ENCODE measurements at places on chromosomes 12 and 14.

DNA sequence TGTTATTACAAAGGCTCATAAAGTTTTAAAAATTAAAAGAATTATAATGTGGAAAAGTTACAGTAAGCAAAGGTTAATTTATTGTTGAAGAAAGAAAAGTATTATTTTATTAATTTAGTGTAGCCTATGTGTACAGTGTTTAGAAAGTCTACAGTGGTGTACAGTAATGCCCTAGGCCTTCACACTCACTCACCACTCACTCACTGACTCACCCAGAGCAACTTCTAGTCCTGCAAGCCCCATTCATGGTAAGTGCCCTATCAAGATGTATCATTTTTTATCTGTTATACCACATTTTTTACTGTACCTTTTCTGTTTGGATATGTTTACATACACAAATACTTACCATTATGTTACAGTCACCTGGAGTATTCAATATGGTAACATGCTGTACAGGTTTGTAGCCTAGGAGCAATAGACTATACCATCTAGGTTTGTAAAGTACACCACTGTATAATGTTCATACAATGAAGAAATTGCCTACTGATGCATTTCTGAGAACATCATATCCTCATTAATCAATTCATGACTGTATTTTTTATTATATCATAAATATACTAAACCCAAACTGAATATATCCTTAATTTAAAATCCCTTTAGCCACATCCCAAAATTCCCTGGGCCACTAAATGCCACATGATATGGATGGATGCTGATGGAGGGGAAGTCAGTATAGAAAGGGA is 43.6 kb upstream of the NID2 start:
- DNase-seq = no peak

- DNase-seq = no peak
Measured at GRCh38 chr12:66984962-66985361, 284.2 kb upstream of the CAND1 start.

- no peak for DNase-seq
Measured at GRCh38 chr12:75922944-75923642, 108.5 kb downstream of the PHLDA1 start.

- no peak for DNase-seq
Measured at GRCh38 chr12:2794191-2794735, 507 bp upstream of the FKBP4 start.

DNA sequence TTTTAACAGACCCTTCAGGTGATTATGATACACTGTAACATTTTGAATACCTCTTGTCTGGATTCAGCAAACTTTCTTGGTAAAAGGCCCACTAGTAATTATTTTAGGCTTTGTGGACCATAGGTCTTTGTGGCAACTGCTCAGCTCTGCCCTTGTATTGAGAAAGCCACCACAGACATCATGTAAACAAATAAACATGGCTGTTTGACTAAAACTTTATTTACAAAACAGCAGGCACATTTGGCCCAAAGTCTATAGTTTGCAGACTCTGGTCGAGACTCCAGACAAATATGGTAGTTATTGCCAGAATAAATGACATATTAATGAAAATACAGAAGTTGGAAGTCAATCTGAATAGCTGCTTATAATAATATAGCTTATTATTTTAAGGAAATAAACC is 18.2 kb downstream of the NAA30 start:
- no peak for DNase-seq

DNA sequence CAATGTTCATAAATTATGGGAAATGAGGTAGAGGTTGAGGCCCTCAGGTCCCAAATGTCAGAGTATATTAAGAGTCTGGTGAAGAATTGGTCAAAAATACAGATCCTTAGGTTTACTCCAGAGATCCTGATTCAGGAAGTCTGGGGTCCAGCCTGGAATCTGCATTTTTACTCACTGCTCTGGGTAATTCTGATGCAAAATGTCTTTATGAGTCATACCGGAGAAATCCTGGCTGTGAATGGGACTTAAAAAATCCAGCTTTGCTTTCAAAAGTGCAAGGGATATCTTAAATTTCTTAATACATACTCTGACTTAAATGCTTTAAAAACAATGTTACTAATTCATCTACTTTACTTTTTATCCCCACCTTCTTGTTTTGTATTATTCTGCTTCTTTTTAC is 74.5 kb downstream of the FERMT2 start:
- DNase-seq = no peak

- DNase-seq = no peak
Measured at GRCh38 chr12:116346741-116347140, 69.2 kb upstream of the MED13L start.

- DNase-seq = no peak
Measured at GRCh38 chr12:18165422-18165871, 75.5 kb upstream of the RERGL start.

- DNase-seq = no peak
Measured at GRCh38 chr12:54053751-54054741, at the start of gene HOXC4. Gene HOXC4, plus strand, starts transcription at chr12:54053835. Its CDS starts 88 bp downstream, at chr12:54053923.

DNA sequence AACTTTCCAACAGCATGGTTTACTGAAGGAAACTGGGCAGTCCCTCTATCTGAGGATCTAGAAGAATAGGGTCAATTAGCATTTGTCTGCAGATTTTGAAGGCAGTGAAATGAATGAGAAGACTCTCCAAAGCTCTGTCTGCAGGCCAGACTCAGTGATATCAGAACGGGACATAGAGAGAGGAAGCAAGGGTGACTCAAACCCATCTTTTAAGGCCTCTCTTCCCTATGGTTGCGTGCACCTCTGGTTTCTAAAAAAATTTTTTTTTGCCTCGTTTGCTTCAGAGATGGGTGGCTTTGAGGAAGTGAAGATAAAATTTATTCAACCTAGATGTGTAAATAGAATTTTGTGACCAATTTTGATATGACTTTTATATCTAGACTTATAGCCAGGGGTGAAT is 71.9 kb upstream of the HOXC13 start:
- DNase-seq = no peak

- DNase-seq = no peak
Measured at GRCh38 chr12:7797698-7798398, 8.6 kb downstream of the NANOG start.

GRCh38 chr12:124651516-124652273 is 84.3 kb upstream of the NCOR2 start:
- DNase-seq = no peak

- DNase-seq = no peak
Measured at GRCh38 chr12:69438539-69438938, 31.6 kb upstream of the FRS2 start.

DNA sequence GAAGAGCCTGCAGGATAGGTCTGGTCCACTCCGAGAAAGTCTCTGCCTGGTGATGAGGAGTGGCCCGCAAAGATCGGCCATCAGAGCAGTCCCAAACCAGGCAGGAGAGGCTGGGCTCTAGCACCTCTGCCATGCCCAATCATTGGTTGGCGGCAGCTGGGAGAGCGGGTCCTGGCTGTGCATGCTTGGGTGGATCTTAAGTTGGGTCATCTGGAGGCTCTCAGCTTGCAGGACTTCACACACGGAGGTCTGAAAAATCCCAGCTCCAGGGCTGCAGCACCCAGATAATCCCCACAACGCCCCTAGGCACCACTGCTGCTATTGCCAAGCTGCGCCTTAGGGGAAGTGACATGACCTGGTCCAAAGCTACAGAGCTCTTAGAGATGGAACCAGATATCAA is 766.7 kb upstream of the TBX3 start:
- DNase-seq = no peak

DNA sequence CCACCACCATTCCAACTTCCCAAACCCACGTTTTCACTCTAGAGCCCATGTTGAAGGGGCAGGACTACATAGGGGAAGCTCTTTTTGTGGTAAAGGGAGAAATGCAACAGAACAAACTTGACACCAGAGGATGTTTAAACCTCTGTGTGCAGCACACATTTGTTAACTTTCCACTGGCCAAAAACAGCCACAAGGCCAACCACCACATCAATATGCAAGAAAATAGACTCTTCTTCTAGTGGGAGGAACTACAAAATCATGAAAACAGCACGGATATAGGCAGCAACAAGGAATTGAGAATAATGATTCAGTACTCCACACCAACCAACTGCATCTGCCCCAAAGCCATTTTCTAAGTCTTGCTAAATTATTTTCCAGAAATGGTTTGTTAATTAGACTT is 66.3 kb upstream of the CEP83 start:
- no peak for DNase-seq

DNA sequence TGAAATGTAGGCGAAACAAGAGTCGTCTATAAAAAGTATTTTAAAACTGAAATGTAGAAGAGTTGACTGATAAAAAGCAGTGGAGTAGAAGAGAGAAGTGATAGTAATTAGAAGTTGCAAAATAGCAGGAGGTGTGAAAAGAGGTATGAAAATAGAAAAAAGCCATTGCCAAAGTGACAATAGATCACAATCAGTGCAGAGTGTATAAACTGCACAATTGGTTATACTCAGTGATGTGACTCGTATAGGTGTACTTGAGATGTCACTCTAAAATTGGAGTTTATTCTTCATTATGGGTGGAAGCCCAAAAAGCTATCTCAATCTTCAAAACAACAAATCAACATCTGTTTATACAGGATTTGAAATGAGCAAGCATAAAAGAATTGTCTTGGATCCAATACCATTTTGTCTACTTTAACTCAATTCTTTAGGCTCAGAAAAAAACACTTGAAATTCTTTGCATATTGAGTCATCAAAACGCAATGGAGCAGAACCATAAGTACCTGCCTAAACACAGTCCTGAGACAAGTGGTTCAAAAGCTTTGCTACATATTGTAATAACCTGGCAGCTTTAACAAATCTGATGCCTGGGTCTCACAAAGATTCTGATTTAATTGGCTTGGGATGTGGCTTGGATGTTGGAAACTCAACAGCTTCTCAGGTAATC is 8.8 kb downstream of the IKBIP start:
- DNase-seq = no peak

- DNase-seq = no peak
Measured at GRCh38 chr12:66964629-66965028, 285.8 kb upstream of the GRIP1 start.

- DNase-seq = no peak
Measured at GRCh38 chr12:69406217-69406616, 46.7 kb downstream of the YEATS4 start.

DNA sequence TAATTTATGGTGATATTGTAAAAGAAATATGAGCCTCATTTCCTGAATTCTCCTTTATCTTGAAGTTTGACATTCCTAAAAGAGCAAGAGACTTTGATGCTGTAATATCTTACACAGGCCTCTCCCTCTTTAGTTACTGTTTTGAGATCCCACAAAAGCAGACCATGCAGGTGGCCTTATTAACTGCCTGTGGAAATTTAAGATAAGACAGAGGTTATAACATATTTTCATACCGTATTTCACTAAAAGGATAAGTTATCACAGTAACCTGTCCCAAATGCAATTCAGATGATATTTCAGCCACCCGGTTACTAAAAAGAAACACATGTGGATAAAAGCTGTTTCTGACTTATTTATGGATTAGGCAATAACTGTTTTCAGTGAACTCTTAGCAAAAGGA is 150.1 kb downstream of the NAV3 start:
- no peak for DNase-seq

GRCh38 chr12:4011597-4011996 is 138.4 kb upstream of the PARP11 start:
- no peak for DNase-seq

DNA sequence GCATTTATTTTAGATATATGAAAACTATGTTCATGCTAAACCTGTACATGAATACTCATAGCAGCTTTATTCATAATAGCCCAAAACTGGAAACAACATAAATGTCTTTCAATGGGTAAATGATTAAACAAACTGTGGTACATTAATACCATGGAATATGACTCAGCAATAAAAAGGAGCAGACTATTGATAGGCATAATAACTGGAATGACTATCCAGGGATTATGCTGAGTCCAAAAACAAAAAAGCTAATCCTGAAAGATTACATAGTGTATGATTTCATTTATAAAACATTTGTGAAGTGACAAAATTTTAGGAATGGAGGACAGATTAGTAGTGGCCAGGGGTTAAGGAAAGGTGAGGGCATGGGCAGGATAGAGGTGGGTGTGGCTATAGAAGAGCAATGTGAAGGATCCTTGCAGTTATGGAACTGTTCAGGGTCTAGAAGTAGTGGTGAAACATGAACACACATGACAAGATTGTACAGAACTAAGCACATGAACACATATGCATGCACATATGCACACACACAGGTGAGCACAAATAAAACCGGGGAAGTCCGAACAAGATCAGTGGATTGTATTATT is 61.1 kb upstream of the CDKN3 start:
- DNase-seq = no peak

GRCh38 chr14:103546652-103547454 is 15.6 kb downstream of the BAG5 start:
- peak; percentile 85 for DNase-seq

- DNase-seq = no peak
Measured at GRCh38 chr12:67772267-67773169, 124.0 kb downstream of the DYRK2 start.

GRCh38 chr12:83065562-83065961 is 378.9 kb downstream of the TMTC2 start:
- DNase-seq = no peak
